ENCODE measurements at places on chromosomes 4 and X. TPM values are rescaled to one million over a fixed set of nuclear protein-coding genes. Genes with fewer than 3 reads are reported as not detected.

Gene NR3C2
- 6.8 TPM for total RNA-seq

Gene MAGED4B
- 3.5 TPM for total RNA-seq

Gene GUCY2F
- 0.13 TPM for total RNA-seq

Gene ABCG2
- 1.7 TPM for total RNA-seq

All from aortic smooth muscle cell (primary cell).